Mammary epithelial cell (primary cell): ENCODE measurements at places on chromosomes 4 and X.

GRCh38 chr4:105490523-105490922 lies 16.7 kb upstream of the PPA2 start:
- DNase-seq = no peak

DNA sequence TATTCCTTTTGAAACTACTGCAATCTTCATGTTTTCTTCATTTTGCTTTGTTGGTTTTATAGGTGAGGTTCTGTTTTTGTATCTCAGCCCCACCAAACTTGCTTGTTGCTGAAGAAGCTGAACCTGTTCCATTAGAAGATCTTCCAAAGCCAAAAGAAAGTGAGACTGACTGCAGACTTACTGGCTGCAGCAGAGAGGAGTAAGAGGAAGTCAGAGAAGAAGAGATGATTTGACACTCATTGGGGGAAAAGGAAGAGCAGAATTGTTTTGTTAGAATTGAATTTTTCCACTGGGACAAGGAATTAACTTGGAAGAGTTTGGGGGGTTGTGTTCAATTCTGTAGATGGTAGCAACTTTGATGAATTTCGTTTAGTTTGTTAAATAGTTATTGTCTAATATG lies 3.1 kb downstream of the TEX13D start:
- DNase-seq = no peak

GRCh38 chr4:167383291-167383690 lies 149.0 kb upstream of the SPOCK3 start:
- no peak for DNase-seq

DNA sequence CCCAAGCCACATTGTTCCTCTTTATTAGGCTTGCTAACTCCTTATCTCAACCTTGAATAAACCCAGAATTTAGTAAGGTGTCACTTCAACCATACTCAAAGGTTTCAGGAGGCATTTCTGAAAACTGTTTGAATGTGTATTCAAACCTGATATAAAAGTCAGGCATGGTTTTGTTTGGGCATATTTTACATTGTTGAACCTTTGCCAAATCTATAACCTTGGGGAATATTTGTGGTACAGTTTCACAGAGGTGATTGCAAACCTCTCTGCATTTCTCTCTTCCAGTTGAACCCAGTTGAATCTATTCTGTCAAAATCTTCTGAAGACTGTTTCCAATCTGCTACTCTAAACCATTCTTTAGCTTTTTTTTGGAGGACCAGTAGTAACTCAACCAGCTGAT lies 409.0 kb downstream of the TECRL start:
- DNase-seq = no peak

DNA sequence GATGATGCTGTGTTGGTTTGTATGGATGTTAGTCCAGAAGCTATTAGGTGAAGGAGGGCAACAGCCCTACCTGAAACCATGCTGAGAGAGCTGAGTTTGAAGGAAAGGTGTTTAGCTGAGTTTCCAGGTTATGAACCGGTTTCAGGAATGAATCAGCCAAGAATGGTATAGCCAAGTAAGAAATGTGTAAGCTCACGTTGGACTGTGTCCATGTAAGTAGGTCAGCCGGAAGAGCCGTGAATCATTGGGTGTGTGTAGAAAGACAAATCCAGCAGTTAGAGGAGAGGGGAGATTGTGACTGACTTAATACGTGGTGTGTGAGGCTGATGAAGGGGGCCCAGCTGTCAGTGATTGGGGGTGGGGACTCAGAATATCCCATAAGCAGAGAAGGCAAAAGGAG lies 77.2 kb upstream of the SPIN4 start:
- DNase-seq = peak; percentile 85

DNA sequence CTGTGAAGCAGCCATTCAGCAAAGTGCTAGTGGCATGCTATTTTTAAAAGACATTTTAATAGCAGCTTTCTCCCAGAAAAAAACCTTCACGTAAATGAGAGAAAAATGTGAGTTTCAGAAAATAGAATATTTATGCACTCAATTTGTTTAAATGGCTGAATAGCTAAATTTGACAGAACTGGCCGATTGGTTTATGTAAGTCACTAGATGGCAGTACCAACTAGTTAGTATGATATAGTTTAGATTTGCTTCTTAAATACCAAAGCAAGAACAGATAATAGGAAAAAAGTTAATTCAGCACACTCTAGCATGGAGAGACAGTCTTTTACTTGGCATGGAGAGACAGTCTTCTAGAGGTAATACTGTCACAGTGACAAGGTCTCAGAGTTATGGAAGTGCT lies 250.1 kb downstream of the SNCA start:
- DNase-seq = no peak

DNA sequence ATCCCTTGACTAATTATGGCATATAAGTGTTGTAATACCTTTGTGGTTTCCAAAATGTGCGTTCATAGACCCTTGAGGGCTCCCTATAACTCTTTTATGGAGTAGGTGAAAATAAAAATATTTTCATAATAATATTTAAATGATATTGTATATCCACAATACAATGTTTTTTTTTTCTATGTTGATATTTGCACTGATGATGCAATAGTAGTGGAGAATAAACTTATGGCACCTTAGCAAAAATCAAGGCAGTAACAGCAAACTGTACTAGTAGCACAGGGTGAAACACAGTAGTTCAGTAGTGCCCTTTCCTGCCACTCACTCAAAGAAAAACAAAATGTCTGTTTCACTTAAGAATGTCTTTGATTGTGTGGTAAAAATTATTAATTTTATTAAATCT lies 465.3 kb downstream of the C4orf33 start:
- DNase-seq = no peak

GRCh38 chrX:152313529-152314302 lies 137.4 kb downstream of the GABRA3 start:
- DNase-seq = no peak

GRCh38 chr4:184255361-184255760 lies 37.7 kb upstream of the ENPP6 start:
- DNase-seq = no peak

- no peak for DNase-seq
Observed at GRCh38 chr4:27248829-27249228, 388.2 kb downstream of the STIM2 start.

GRCh38 chr4:183142571-183143550 lies 43.8 kb downstream of the WWC2 start:
- DNase-seq = peak; percentile 78

GRCh38 chr4:6342530-6343293 lies 73.1 kb downstream of the WFS1 start:
- no peak for DNase-seq

GRCh38 chr4:22129454-22130029 lies 181.0 kb upstream of the KCNIP4 start:
- DNase-seq = peak; percentile 41

DNA sequence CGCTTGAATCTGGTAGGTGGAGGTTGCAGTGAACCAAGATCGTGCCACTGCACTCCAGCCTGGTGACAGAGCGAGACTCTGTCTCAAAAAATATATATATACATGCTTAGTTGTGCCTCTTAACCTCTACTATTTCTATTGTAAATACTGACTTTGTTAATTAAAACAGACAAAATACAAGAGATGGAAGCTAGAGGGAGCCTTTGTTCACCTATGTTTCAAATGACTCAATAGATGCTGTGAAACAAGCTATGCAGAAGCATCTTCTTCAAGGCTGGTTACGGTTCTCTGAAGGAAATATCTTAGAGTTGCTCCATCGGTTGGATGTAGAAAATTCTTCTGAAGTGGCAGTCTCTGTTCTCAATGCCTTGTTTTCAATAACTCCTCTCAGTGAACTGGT lies 6.2 kb downstream of the NCAPG start:
- peak; percentile 53 for DNase-seq

DNA sequence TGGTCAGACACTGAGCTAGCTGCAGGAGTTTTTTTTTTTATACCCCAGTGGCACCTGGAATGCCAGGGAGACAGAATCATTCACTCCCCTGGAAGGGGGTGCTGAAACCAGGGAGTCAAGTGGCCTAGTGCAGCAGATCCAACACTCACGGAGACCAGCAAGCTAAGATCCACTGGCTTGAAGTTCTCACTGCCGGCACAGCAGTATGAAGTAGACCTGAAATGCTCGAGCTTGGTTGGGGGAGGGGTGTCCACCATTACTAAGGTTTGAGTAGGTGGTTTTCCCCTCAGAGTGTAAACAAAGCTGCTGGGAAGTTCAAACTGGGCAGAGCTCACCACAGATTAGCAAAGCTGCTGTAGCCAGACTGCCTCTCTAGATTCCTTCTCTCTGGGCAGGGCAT lies 537.9 kb upstream of the LCORL start:
- no peak for DNase-seq

DNA sequence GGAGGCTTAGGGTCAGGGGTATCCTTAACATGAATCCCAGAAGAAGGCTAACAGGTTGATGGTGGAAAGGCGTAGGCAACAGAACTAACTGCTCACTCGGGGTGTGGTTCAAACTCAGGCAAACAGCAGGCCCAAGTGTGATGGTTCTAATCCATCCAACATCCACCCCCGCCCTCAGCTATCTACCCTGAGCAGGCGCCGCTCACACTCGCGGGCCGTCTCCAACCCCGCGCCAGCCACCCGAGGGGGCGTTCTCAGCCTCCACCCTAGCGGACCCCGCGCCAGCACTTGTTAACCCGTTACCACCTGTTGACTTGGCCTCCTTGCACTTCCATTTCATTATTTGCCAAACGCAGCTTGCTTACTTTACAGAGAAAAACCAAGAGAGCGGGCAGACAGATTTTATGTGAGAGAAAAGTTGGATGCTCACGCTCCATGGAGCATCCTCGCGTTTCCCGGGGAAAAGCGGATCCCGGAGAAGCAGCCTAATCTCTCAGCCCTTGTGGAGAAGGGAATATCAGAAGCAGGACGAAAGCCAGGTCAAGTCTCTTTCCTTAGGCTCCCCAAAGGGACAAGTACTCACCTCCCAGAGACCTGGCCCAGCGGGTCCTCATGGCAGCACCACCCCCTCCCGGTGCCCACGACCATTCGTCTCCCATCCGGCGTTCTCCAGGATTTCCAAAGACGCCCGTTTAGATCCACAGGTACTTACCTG lies 773 bp downstream of the SNCA start:
- DNase-seq = peak; percentile 47

GRCh38 chr4:148255344-148255720 lies 186.9 kb downstream of the NR3C2 start:
- DNase-seq = no peak

DNA sequence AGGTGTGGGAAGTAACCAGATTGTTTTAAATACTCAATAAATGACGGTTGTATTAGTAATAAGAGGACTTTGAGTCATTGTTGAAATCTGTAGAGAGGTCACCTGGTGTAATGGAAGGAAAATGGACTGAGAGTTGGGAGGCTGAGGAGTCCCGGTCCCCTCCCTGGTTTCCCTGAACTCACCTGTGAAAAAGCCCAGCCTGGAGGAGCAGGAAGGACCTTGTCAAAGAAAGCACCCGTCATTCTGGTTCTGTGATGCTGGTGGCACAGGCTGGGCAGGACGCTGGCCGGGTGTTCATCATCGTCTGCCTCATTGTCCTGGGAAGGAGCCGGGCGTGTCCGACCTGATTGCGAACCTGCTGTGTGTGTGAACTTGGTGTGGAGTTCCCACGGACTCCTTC lies 70.8 kb downstream of the SORCS2 start:
- peak; percentile 73 for DNase-seq

DNA sequence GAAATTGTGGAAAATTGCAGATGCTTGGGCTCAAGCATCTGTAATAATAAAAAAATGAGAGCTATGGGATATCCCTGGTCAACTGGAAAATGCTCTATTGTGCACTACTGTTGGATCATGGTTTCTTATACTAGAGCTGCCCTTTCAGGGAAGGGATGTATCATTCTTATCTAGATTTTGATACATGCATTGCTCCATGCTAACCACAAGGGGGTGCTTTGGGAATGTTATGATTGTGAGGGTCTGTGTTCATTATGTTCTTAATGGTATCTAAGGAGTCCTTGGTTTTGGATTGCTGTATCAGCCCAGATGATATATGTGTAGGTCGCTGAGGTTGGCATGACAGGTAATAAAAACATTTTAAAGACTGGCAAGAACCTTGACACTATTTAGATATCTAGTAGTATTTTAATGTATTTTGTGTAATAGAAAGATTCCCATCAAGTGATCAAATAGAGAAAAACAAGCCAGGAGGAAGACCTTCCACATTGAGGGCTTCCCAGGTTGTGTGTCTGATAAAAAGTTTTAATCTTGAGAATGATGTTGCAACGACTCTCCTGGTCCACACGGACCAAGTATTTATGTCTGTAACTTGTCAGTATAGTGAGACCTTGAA lies 49.2 kb upstream of the TLR2 start:
- DNase-seq = no peak

GRCh38 chr4:38106311-38106710 lies 146.1 kb downstream of the PTTG2 start:
- DNase-seq = no peak

GRCh38 chrX:53992589-53992988 lies 51.7 kb downstream of the PHF8 start:
- DNase-seq = peak; percentile 25

DNA sequence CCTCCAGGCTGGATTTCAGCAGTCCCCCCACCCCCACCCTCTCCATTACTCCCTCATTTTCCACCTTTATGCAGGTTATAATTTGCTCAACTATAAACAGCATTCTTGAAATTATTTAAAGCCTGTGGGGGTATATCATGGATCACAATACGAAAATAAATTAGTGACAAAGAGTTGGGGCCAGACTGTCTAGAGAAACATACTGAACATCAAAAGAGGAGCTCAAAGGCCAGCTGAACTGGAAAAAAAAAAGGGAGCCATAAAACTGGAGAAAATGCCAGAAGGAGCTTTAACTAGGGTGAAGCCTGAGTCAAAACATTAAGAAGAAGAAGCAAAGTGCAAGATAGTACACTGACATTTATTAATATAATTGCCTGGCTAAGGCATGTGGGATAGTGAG lies 137.8 kb downstream of the ANTXR2 start:
- DNase-seq = no peak

- no peak for DNase-seq
Observed at GRCh38 chrX:13662355-13662791, 9.4 kb downstream of the TCEANC start.

- no peak for DNase-seq
Observed at GRCh38 chrX:119190091-119190681, 45.9 kb upstream of the PGRMC1 start.

- DNase-seq = peak; percentile 53
Observed at GRCh38 chr4:98996056-98996764, 689 bp downstream of the METAP1 start.

DNA sequence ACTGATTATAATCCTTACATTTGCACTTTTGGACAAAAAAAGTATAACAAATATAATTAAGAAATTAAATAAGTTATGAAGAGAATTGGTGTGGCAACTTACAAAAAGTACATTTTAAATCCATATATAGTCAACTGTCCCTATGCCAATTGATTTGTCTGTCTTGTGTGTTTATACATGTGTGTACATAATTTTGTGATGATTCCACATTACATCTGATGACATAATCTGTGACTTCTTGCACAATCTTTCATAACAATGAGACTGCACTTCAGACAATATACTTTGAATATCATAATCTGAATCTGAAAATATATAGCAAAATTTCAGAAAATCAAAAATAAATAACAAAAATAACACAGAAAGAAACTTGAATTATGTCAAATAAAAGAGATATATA lies 953.4 kb downstream of the FAT4 start:
- peak; percentile 20 for DNase-seq
